MG63 (cell line): ENCODE measurements at places on chromosomes 7 and 10. TPM values are rescaled to one million over a fixed set of nuclear protein-coding genes. Genes with fewer than 3 reads are reported as not detected.

GBX1 gene
- not detected in 2 replicates for total RNA-seq

LRIT1 gene
- total RNA-seq, result not detected in 2 replicates

CALD1 gene
- total RNA-seq, result 53.1 and 68.3 TPM in 2 replicates

- peak; percentile 80 for DNase-seq
These were observed 369.6 kb downstream of the FRMD4A start for GRCh38 chr10:13961097-13961496.

GRCh38 chr10:101848408-101848807 lies 4.8 kb upstream of the KCNIP2 start:
- no peak for DNase-seq
